ENCODE measurements at places on chromosomes 11 and 22.

- no peak for DNase-seq
Measured at GRCh38 chr11:17268902-17269301, 7.6 kb upstream of the NUCB2 start.

GRCh38 chr11:68506908-68507307, 46.4 kb downstream of the PPP6R3 start:
- no peak for DNase-seq

- DNase-seq = no peak
Measured at GRCh38 chr11:65448074-65448417, 25.4 kb downstream of the NEAT1 start.

DNA sequence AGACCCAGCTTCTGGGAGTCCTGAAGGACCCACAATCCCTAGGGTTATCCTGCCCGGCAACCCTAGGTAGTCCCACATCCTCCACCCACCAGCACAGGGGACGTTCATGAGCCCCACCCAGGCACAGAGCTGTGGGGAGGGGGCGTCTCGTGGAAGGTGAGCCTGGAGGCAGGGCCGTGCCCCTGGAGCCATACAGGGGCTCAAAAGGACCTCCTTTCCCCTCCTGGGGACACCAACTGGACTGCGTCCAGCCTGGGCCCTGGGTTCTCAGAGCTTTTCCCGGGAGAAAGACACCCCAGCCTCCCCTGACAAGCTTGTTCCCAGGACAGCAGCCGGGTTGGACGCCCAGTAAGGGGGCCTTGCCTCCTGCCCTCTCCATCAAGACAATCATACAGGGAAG, 78.4 kb downstream of the BRD1 start:
- no peak for DNase-seq

DNA sequence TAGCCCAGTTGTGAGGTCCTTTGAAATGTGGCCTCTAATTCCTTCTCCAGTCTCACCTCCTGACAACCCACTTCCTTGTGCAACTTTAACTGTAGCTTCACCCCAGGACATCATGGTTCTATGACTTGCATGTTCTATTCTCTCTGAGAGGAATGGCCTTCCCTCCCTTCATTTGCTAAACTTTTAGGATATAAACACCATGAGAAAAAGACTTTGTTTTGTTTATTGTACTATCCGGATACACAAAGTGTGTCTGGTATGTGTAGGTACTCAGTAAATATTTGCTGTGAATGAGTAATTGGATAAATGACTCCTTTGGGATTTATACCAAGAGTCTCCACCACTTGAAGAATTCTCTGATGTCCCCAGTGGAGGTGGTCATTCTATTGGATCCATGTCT, 547.6 kb downstream of the INSC start:
- DNase-seq = no peak

DNA sequence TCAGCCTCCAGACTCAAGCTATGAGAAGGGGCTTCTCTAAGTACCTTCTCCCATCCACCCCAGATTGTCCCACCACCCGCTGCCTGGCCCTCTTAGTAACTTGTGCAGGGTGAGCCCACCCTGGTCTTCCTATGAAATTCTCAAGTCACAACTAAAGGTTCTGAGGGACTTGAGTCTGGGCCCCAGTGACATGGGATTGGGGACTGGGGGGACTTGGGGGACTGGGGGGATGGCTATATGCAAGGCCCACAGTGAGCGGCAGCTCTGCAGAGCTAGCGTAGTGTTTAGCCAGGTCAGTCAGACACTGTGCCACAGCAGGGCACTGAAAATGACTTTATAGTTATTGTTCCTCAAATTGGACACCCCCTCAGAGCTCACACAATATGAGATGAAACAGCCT, 622.3 kb upstream of the CADM1 start:
- DNase-seq = no peak

DNA sequence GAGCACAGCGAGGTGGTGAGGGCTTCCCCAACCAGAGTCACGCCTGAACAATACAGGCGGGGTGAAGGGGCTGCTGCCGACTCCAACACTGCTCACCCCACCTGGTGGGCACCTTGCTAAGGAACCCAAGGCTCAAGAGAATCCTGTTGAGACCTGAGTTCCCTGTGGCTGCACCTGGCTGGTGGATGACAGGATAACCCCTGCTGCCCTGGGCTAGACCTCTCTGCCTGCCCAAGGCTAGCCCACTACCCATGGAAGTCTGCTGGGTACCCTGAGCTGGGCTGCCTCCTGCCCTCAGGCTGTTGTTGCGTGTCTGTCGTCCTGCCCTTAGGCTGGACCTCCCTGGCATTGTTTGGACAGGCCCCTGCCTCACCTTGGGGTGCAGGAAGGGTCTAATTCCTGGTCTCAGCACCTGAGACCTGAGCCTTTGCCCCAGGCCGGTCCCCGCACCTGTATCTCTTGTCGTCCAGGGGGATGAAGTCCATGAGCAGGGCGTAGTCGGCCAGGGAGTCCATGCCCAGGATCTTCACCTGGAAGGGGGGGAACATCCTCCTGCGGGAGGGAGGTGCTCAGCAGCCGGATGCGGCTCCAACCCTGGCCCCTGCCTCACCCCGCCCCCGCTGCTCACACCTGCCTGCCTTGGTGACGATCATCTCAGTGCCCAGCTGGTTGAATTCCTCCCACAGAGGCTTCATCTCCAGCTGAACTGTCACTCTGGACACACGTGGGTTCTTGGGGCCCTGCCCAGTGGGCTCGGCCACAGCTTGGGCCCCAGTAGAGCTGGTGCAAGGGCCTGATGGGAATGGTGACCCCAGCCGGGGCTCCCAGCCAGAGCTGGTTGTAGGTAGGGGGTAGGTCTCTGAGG, 4.9 kb upstream of the NUDT8 start:
- DNase-seq = peak; percentile 84

- DNase-seq = no peak
Measured at GRCh38 chr11:119584193-119585042, 144.6 kb downstream of the NECTIN1 start.

GRCh38 chr11:62805961-62806441, 761 bp upstream of the NXF1 start:
- DNase-seq = peak; percentile 37

- DNase-seq = no peak
Measured at GRCh38 chr22:22930571-22931556, 43.2 kb downstream of the IGLL5 start.

Measured in SHP77 (cell line).